ENCODE measurements at places on chromosomes 7 and 10. TPM values are rescaled to one million over a fixed set of nuclear protein-coding genes. Genes with fewer than 3 reads are reported as not detected.

TRUB1 gene
- 16.8 TPM for total RNA-seq

DNA sequence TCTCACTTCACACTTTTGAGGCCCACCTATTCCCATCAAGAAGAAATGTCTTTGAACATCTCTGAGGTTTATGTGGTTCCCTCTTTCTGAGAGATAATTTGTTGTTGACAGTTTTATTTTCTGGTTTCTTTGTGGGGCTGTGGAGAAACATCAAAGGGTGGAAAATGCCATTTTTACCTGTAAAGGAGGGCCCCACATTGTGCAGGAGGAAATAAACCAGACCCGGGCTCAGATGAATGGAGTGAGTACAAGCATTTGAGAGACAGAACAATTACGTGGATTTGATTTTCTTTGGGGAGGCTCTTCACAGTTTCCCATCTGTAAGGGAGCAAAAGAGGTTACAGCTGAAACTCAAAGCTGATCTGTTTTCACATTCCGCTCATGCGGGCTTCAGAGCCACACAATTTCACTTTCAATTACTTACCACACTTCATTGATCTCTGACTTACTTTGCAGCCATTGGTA, 29.8 kb downstream of the ITPRIP start:
- peak overlapping the region; percentile 25 for H3K27ac ChIP-seq
- H3K4me1 ChIP-seq, result peaks cover 17% of the 10 kb centered on the region
- H3K27me3 ChIP-seq, result no peaks in the 10 kb centered on the region
- peaks cover 1% of the 10 kb centered on the region for H3K36me3 ChIP-seq

GRCh38 chr7:152527610-152528032, 91.8 kb upstream of the KMT2C start:
- no peak overlapping the region for H3K27ac ChIP-seq
- H3K27me3 ChIP-seq, result no peaks in the 10 kb centered on the region
- H3K4me1 ChIP-seq, result peaks cover 4% of the 10 kb centered on the region
- no peak overlapping the region for H3K4me3 ChIP-seq
- DNase-seq, result no peak

IGF2BP3 gene
- 44.9 TPM for total RNA-seq

DNAJC1 gene
- total RNA-seq, result 57.1 TPM

DNA sequence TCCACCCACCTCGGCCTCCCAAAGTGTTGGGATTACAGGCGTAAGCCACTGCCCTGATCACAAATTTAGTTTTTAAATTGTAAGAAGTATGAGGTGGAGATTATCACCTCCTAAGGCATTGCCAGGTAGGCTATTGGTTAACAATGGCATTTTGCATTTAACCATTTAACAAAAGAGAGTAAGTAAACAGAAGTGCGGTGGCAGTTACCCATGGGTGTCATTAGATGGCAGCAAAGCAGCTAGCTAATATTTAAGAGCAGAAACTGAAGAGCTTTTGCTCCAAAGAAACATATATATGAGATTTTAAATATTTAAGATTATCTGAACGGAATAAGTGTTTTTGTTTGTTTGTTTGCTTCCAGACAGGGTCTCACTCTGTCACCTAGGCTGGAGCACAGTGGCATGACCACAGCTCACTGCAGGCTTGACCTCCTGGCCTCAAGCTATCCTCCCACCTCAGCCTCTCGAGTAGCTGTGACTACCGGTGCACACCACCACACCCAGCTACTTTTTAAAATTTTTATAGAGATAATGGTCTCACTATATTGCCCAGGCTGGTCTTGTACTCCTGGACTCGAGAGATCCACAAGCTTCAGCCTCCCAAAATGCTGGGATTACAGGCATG, 325.5 kb upstream of the C7orf33 start:
- no peaks in the 10 kb centered on the region for H3K27me3 ChIP-seq
- no peaks in the 10 kb centered on the region for H3K4me1 ChIP-seq
- no peaks in the 10 kb centered on the region for H3K36me3 ChIP-seq
- H3K27ac ChIP-seq, result no peak overlapping the region
- DNase-seq, result peak; percentile 55

DNA sequence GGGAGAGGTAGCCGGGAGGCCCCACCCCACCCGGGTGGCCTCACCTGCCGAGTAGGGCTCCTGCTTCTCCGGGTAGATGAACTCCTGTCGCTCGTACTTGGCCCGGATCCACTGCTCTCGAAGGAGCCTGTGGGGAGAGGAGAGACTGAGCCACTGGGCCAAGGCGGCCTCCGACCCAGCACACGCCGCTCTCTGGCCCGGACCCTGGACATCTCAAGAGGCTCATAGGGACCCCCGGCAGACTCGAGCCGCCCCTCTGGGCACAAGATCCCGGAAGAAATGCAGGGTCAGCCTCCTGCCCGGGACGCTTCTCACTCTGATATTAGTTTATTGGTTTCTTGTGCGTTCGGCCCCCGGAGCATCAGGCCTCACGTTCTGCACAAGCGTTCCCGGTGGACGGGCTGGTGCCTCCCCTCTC, 34.5 kb downstream of the ADAP1 start:
- H3K4me1 ChIP-seq, result no peaks in the 10 kb centered on the region
- H3K27ac ChIP-seq, result no peak overlapping the region
- no peak overlapping the region for H3K4me3 ChIP-seq
- DNase-seq, result no peak
- no peaks in the 10 kb centered on the region for H3K36me3 ChIP-seq
- H3K27me3 ChIP-seq, result no peaks in the 10 kb centered on the region

DNA sequence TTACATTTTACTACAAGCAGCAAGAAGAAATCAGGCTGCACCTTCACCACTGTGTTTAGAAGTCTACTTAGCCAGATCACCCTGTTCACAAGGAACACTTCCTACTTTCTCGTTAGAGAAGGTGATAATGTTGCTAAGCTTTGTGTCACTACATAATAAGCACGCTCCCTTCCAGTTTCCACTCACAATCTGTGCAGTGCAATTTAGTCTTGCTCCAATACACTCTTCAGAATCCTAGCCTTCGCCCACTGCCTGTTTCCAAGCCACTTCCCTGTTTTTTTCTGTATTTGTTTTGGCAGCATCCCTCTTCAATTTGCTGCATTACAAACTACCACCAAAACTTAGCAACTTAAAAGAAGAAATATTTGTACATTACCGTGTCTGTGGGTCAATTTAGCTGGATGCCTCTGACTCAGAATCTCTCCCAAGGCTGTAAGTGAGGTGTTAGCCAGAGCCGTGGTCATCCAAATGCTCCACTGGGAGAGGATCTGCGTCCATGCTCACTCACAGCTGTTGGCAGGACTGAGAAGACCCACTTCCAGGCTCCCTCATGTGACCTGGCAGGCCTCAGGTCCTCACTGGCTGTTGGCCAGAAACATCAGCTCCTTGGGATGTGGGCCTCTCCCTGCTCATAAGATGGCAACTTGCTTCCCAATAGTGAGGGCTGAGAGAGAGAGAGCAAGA, 110.4 kb downstream of the PON1 start:
- no peaks in the 10 kb centered on the region for H3K27me3 ChIP-seq
- no peaks in the 10 kb centered on the region for H3K36me3 ChIP-seq
- DNase-seq, result peak; percentile 85

- H3K36me3 ChIP-seq, result no peaks in the 10 kb centered on the region
- H3K4me3 ChIP-seq, result no peak overlapping the region
- no peak for DNase-seq
- no peak overlapping the region for H3K27ac ChIP-seq
- H3K4me1 ChIP-seq, result no peaks in the 10 kb centered on the region
- peaks cover 100% of the 10 kb centered on the region for H3K27me3 ChIP-seq
Observed at GRCh38 chr10:23199768-23200511, 7.8 kb downstream of the PTF1A start.

INSYN2A gene
- total RNA-seq, result not detected

Measured in cardiac muscle cell (in vitro differentiated cells and primary cell).